Activated T-cell treated with anti-CD3 and anti-CD28 coated beads, Interleukin-2, amount 50 U/mL, for 48 hours (primary cell): ENCODE measurements at places on chromosomes 3 and 15.

DNA sequence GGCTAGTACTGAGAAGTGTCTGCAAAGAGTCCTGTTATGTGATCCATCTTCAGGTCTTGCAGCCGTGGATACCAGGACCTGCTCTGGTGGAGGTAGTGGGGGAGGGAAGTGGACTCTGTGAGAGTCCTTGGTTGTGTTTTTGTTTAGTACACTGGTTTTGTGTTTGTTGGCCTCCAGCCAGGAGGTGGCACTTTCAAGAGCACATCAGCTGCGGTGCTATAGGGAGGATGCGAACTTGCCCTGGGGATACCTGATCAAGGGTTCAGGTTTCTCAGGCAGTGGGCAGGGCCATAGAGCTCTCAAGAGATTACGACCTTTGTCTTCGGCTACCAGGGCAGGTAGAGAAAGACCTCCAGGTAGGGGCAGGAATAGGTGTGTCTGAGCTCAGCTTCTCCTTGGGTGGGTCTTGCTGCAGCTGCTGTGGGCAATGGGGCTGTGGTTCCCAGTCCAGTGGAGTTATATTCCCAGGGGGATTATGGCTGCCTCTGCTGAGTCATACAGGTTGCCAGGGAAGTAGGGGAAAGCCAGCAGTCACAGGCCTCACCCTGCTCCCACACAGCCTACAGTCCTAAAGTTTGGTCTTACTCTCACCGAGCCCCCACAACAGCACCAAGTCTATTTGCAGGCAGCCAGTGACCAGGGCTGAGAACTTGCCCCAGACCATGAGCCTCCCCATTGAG is 132.8 kb upstream of the NPHP3 start:
- DNase-seq: no peak

- no peak for DNase-seq
These were observed 6.4 kb upstream of the ADAM10 start for GRCh38 chr15:58755956-58756355.

- no peak for DNase-seq
These were observed 55.0 kb downstream of the VGLL4 start for GRCh38 chr3:11588755-11589154.

GRCh38 chr15:28909958-28910500 is 24.3 kb downstream of the APBA2 start:
- DNase-seq: no peak

DNA sequence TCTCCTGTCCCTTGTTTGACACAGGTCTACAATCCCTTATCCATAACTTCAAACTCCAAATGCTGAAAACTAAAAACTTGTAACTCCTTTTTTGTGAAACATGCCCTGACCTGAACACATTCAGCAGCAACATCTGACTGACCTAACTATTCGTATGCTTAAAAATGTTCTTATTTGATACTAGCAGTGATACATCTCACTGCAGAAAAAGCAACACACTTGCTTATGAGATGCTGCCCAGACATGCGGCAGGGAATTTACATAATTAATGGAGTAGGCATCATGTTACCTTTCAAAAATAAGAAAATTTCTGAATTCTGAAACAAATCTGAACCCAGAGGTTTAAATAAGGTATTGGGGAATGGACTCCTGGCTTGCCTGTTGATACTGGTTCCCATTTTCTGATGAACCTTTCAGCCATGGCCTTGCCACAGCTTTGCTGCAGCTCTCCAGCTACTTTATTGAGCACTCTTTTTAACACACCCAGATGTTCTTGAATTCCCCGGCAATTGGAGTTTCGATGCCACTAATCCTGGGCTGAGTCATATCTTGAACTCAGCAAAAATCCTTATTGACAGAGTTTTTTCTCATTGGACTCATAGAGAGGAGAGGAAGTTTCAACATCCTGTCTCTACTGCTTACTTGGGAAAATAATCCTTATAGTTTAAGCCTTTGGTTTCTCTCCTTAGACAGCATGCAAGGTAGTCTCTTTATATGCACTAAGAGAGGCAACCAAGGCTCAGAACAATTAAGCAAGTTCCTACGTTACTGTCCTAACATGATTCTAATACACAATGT is 296.6 kb upstream of the LMCD1 start:
- no peak for DNase-seq

GRCh38 chr3:128606094-128606493 is 44.5 kb downstream of the RPN1 start:
- no peak for DNase-seq

DNA sequence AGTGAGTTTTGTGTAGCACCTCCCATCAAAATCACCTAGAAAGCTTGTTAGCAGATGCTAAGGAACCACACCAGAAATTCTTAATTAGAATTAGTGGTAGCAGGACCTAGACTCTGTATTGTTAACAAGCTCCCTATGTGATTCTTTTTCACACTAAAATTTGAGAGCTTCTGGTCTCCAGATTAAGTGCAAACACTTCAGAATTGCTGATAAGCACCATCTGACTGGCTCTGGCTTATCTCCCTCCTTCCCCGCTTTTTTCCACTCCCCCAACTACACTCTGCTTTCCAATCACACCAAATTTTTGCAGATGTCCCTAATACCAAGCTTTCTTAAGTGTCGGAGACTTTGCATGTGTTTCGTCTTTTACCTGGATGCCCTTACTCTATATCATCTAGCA is 410.1 kb upstream of the DPH6 start:
- DNase-seq: no peak

DNA sequence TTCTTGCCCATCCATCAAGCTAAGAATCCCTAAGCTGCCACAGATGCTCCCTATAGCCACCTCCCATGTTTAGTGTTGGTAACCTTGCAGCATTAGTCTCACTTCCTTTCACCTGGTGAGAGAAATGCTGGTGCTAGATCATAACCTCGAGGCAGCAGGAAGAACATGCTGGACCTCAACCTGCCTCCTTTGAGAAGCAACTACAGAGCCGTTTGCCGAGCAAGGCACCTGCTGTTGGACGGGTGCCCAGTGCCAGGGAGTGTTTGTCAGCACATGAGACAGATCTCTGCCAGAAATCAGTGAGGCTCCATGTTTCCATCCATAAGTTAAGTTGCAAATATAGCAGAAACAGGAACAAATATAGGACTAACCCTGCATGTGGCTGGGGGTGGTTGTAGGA is 955.7 kb downstream of the TUSC7 start:
- DNase-seq: no peak

DNA sequence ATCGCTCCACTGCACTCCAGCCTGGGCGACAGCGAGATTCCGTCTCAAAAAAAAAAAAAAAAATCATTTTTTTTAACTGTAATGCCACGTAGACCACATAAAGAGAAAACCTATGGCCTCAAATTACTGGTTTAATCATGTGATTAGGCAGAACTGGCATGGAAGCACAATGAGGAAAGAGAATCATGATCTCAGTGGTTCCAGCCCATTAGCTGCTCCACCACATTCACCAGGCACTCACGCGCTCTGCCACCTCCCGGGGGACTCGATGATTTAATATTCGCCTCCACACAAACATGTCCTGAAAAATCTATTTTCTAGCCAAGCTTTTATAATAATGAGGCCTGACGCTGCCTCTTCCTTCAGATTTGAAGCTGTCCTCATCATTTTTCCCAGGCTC is 204.7 kb downstream of the TBL1XR1 start:
- DNase-seq: no peak

DNA sequence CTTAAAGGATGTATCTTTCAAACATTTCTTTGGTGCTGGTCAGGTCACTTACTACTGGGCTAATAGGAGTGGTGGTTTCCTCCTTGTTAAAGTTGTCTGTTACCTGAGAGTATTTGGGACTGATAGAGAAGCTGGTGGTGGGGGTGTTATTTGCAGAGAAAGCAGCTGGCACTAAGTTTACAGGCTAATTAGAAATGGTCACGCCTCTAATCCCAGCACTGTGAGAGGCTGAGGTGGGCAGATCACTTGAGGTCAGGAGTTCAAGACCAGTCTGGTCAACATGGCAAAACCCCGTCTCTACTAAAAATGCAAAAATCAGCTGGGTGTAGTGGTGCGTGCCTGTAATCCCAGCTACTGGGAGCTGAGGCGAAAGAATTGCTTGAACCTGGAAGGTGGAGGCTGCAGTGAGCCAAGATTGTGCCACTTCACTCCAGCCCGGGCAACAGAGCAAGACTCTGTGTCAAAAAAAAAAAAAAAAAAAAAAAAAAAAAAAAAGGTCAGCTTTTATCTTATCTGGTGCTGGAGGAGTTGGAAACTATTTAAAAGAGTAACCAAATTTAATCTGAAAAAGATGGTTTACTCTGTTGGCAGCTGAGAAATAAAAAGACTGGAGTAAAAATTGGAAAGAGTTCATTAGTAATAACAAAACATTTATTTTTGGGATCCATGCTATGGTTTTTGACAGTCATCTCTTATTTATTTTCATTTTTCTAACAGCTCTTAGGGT is 332.6 kb downstream of the PTPRG start:
- DNase-seq: no peak

GRCh38 chr15:51097553-51098330 is 3.0 kb upstream of the TNFAIP8L3 start:
- no peak for DNase-seq

- DNase-seq: no peak
These were observed 2.0 kb downstream of the MESP1 start for GRCh38 chr15:89749054-89749453.

DNA sequence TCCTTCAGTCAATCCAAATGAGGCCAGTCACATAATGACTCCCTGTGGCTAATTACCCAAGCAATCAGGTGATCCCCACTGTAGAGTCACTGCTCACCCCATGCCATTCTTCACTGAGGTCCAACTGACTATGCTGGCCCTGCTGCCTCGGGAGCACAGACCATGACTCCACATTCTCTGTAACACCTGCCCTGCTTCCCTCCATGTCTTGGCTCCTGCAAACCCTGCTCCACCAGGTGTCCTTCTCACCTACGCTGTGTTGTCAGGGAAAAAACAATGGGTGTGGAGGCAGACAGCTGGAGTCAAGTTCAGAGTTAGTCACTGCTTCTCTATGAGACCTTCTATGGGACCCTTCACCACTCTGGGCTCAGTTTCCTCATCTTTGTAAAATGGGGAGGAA is 6.1 kb upstream of the SFMBT1 start:
- DNase-seq: no peak

- no peak for DNase-seq
These were observed 156.2 kb downstream of the ZNF621 start for GRCh38 chr3:40680685-40681657.

DNA sequence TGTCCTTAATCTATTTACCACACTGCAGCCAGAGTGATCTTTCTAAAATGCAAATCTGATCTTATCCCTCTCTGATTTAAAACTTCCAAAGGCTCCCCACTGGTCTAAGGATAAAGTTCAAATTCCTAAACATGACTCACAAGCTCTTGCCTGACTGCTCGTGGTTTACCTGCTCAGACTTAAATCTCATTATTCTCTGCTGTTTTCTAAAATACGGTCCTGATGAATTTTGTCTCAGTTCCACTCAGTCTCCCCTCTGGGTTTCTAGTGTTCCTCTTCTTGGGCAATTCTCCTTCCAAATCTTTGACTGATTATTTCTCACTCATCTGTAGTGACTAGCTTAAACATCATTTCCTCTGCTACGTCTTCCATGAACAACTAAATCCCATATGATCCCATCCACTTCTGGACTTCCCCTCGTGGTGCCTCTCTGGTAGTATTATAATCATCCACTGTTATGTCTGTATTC is 108.3 kb downstream of the P3H2 start:
- DNase-seq: no peak

GRCh38 chr3:127889976-127890650 is 24.9 kb upstream of the KBTBD12 start:
- DNase-seq: no peak

GRCh38 chr15:38454696-38455090 is 766 bp downstream of the FAM98B start:
- no peak for DNase-seq

GRCh38 chr3:119259821-119260220 is 19.1 kb upstream of the B4GALT4 start:
- DNase-seq: no peak

GRCh38 chr15:82856397-82857170 is 47.2 kb downstream of the WHAMM start:
- no peak for DNase-seq

DNA sequence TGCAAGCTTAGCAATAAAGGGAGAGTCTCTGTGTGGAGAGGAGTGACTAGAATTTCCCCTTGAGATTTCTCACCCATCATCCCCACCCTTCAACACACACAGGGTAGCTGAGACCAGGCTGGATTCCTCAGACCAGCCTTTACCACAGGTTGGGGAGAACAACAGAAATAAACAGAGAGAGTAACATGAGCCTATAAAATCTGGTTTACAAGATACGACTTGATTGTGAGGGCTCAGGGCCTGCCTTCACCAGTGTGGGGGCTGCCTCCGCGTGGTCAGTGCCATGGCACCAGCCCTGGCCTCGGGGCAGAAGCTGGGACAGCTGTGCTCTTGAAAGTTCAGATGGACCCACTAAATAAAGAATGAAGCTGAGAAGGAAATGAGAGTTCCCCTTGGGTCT is 14.6 kb upstream of the MAGEF1 start:
- DNase-seq: no peak

- DNase-seq: no peak
These were observed 27.9 kb upstream of the TBC1D21 start for GRCh38 chr15:73845507-73845906.

DNA sequence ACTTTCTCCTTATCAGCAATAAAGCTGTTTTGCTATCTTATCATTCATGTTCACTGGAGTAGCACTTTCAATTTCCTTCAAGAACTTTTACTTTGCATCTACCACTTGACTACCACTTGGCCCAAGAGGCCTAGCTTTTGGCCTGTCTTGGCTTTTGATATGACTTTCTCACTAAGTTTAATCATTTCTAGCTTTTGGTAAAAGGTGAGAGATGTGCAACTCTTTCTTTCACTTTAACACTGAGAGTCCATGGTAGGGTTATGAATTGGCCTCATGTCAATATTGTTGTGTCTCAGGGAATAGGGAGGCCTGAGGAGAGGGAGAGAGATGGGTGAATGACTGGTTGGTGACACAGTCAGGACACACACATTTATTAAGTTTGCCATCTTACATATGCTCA is 31.0 kb upstream of the FAM3D start:
- DNase-seq: no peak

DNA sequence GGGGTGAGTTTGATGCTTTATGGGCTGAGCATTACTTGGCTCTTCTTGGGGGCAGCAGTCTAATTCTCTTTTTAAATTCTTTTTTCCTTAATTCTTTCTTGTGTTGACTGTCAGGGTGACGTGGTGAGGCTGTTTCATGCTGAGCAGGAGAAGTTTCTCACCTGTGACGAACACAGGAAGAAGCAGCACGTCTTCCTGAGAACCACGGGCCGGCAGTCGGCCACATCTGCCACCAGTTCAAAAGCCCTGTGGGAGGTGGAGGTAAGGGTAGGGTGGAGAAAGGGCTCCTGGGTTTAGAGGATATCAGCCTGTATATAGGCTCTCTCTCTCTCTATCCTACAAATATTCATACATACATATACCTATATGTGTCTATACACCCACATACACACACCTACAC is 152.3 kb downstream of the ITPR1 start:
- DNase-seq: peak; percentile 33
